ENCODE measurements at places on chromosomes 5 and 9.
A peak's percentile ranks its signal among the peaks of the same experiment; 100 is the strongest.

GRCh38 chr9:7802666-7803065 lies 3.1 kb upstream of the DMAC1 start:
- no peak for DNase-seq

- no peak for DNase-seq
These were observed 60.6 kb downstream of the TMEM174 start for GRCh38 chr5:73233461-73234203.

DNA sequence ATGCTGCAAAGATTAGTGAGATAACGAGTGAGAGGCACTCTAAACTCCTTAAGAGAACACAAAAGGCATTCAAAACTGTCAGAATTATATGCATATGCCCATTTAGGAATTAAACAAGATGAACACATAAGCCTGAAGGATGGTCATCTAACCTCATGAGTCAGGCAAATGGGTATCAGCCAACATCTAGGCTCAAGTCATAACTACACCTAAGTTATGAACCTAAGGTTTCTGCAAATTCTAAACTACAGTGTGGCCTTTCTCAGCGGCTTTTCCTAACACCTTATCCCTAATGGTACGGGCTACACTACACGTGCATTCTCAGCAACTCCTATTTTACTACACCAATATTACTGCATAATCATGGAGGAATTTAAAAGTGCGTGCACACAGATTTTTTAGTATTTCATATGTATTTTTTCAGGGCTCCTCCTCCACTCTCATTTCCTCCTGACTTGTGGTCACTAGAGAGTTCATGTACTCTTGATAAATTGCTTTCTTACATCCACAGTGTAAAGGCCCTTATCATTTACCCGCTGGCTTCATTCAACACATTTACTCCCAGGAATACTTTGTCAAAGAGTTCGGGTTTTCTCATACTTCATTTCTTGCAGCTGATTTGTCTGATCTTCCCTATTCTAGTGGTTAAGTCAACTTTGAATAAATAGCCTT lies 316.5 kb downstream of the BNC2 start:
- DNase-seq = no peak

- DNase-seq = no peak
These were observed 1.6 kb downstream of the AMBP start for GRCh38 chr9:114076237-114077161.

DNA sequence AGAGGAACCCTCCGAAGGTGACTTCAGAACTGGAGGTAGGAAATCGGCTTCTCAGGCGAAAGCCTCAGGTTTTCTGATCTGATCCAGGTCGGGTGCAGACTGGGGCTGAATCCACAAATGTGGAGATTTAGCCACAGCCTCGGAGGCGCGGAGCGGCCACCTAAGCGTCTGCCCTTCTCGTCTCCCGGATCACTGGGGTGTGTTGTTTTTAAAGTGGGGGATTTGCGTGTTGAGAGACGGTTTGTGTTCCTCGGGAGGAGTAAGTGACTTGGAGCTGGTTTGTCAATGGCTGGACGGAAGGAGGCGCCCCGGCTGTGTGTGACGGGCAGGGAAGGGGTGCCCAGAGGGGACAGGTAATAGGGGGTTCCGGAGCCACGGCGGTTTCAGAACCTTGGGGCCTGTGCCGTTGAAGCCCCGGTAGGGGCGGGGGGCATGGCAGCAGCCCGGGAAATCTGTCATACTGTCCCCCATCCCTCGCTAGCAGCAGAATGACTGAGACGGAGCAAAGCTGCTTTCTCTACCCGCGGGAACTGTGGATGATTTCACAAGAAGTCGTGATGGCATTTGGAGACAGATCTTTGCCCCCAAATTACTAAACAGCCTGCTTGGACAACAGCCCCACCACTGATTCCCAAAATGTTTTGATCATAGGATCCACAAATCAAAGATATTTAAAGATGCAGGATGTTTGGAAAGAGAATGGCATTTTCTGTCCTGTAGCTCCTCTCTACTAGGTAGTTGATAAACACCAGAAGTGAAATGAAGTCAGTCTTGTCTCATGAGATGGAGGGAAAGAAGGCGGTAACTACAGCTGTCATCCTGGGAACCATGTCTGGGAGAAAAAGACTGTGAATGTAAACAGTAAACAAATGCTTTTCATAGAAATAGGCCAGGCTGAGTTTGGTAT lies 216.5 kb downstream of the PDZD2 start:
- DNase-seq = no peak

DNA sequence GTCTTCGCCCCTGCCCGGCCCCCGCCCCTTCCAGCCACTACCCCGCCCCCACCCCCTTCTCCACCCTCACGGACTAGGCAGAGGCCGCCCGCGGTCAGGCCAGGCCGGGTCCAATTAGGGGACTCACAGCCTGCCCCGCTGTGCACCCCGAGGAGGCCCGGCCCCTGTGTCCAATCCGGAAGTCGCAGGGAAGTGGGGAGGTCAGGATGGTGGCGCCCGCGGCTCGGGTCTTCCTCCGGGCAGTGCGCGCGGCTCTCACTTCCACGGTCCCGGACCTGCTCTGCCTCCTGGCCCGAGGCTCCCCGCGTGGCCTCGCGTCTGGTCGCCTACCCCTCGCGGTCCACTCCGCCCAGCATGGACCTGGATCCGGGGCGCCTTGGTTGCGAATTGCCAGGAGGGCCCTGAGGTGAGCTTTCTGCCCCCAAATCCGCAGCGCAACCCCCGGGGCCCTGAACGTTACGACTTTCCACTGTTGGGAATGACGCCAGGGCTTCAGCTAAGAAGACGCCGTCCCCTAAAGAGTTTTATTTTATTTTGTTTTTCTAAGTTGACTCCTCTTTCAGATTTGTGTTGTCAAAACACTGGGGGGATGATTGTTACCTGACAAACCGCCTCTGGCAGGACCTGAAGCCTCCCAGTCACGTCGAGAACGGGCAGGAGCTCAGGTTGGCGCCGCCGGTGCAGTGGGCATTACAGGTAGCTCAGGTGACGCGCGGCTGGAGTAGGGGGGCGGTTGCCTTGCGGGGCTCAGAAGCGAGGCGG lies 763 bp upstream of the IRX2 start:
- DNase-seq = no peak

DNA sequence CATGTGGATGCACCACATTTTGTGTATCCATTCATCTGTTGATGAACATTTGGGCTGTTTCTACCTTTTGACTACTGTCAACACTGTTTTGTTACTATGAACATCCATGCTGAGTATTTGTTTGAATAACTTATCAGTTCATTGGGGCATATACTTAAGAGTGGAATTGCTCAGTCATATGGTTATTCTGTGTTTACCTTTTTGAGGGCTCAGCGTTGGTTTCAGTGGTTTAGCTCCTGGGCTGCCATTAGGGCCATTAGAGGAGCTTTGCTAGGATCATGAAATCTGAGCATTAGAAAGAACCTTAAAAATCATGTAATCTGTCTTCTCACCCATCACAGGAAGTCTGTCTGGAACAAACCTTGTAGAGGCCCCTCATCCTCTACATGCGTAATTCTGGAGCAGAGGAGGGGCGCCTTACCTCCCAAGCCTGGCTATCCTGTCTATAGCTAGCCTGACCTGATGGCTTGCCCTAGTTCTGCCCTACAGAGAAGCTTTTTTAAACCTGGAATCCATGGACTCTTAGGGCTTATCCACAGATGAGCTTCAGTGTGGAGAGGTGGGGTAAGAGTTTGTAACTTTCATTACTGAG lies 92.9 kb downstream of the PDZD2 start:
- DNase-seq = no peak

DNA sequence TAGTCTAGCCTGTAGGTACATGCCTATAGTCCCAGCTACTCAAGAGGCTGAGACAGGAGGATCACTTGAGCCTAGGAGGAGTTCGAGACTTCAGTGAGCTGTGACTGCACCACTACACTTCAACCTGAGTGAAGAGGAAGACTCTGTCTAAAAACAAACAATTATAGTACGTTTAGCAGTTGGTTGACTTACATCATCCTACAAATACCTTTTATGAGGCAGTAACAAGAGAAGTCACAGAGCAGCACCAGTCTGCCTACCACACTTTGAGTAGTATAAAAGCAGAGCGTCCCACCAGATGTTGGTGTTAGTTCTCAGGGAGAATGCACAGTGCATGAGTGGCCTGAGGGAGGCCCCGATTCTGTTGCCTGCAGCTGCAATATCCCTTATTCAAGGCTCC lies 16.1 kb downstream of the ZFR start:
- DNase-seq = peak; percentile 60

DNA sequence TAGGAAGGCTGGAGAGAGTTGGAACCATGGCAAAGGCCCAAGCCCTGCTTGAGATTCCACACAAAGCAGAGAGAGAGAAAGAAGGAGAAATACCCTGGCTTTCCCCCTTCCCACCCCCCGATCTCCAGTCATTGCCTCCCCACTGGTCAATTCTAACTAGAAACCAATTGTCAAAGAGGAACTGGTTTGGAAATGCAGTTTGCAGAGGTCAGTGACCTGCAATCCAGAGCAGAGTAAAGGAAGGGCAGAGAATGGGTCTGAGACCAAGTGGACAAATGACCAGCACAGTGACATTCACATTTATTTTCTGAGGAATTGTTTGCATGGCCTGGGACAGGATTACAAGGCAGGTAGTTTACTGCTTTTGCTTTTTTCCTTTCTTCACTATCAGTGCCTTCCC lies 37.5 kb upstream of the ZFYVE16 start:
- DNase-seq = no peak

DNA sequence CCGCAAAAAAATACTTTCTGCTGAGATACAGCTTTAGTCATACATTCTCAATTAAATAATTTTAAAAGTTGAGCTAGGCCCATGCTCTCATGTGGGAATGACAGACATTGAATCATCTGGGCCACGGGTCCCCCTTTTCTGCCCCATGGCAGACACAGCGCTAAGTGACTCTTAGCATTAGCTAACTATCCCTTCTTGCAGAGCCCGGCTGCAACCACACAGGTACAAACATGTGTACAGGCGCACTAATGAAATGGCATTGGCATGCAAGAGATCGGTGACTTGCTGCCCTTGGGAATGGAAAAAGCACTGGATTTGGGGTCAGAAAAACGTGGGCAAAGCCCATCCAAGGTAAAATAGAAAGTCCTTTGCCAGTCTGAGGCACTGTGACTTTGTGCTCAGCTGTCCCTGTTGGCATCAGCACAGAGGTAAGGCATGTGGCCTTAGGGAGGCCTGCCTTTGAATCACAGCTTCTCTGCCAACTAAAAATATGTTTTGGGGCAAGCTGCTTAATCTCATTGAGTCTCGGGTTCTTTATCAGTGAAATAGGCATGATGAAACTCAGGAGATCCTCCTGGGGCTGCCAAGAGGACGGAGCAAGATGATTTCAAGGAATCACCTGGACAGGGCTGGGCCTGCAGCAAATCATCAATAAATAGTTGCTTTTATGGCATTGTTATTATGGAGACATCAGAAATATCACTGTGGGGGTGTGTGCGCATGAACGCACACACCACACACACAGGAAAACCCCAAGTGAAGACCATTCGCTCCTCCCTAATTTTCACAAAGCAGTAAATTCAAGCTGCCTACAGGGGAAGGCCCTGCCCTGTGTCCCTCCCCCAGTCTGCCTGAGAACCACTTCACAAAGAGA lies 54.2 kb downstream of the WHRN start:
- no peak for DNase-seq

Measured in NCI-H187 (cell line).